A549 (cell line): ENCODE measurements at places on chromosomes 2 and 18. TPM values are rescaled to one million over a fixed set of nuclear protein-coding genes. Genes with fewer than 3 reads are reported as not detected.

GRCh38 chr18:7291046-7291445 is 60.2 kb downstream of the LRRC30 start:
- no peak for DNase-seq

- no peak for DNase-seq
Observed at GRCh38 chr2:170206246-170206645, 28.3 kb downstream of the MYO3B start.

DNA sequence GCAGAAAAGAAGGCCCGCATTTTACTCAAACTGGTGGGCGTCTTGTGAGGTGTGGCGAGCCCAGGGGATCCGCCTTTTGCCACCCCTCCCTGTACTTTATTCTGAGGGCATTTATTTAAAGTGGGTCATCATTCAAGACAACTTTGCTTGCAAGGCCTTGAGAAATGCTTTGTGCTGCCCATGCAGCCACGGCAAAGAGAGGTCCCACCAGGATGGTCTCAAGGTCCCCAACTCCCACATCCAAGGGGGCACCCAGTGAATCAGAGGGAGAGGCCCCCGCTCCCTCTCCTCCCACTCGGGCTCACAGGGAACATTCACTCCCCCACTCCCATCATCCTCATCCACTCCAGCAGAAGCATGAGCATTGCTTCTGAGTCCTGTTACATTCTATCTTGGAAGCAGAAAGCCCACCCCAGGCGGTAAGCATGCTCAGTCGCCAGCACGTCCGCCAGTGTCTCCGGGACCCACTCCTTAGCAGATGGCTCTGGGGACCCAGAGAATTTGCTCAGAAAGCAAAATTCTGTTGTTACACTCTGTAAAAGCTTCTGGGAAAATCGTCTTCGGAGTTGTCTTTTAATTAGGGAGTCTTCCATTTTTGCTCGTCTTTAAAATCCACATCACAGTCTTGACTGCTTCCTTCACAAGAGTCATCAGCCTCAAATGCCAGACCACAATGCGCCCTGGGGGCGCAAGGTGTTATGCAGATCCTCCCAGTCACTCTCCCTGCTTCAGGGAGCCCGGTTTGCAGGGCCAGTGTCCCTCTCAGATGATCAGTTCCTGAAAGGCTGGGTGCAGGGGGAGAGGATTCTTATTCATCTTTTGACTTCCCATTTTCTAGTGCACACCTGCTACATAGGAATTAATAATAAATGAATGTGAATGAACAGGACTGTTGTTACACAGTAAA is 99.4 kb upstream of the NCK2 start:
- no peak for DNase-seq

- DNase-seq = no peak
Observed at GRCh38 chr2:173090973-173091660, 15.5 kb downstream of the MAP3K20 start.

CTAGE1 gene
- polyA plus RNA-seq = 0.03 TPM in 1 of 3 replicates, not detected in the others

DNA sequence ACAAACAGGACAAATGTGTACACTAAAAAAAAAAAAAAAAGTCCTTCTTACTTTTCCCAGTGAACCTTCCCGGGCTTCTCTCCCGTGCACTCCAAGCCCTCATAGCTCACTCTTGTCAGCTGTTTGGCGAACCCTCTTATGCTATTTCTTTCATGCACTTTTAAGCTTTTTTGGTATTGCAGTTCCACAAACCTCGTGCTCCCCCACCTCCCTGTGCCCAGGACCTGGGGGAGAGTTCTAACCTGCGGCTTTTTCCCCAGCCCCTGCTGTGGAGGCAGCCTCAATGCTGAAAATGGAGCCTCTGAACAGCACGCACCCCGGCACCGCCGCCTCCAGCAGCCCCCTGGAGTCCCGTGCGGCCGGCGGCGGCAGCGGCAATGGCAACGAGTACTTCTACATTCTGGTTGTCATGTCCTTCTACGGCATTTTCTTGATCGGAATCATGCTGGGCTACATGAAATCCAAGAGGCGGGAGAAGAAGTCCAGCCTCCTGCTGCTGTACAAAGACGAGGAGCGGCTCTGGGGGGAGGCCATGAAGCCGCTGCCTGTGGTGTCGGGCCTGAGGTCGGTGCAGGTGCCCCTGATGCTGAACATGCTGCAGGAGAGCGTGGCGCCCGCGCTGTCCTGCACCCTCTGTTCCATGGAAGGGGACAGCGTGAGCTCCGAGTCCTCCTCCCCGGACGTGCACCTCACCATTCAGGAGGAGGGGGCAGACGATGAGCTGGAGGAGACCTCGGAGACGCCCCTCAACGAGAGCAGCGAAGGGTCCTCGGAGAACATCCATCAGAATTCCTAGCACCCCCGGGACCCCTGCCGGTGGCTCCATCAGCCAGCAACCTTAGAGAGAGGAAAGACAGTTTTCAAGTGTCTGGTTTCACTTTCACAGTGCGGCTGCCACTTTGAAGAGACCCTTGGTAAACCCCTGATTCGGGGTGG is 826 bp downstream of the KCNE4 start:
- peak; percentile 22 for DNase-seq

DNA sequence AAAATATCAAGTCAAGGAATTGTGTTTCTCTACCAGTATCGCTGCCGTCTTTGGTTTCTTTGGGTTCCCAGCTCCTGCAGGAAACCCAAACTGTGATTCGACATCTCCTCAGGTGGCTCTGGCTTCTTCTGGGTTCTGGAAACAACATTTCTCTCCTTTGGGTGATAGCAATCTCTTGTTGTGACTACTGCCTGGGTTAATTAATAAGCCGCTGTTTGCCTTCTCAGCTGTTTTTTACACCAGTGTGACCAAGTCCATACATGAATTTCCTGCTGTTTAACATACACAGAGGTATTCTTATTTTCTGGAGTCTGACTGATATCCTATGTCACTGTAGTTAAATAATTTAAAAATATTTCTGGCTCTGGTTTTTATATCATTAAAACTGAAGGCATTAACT is 112.5 kb upstream of the DCC start:
- no peak for DNase-seq

- no peak for DNase-seq
Observed at GRCh38 chr2:111642586-111643327, 241.2 kb downstream of the ANAPC1 start.

- no peak for DNase-seq
Observed at GRCh38 chr2:43021791-43022509, 204.5 kb downstream of the ZFP36L2 start.
